Fibroblast of lung (primary cell): ENCODE measurements at places on chromosomes 11 and 22. TPM values are rescaled to one million over a fixed set of nuclear protein-coding genes. Genes with fewer than 3 reads are reported as not detected.

Gene KCTD17
- 10.6 and 19.2 TPM in 2 replicates for polyA plus RNA-seq

Gene TTC38
- polyA plus RNA-seq, result 17.6 and 34.3 TPM in 2 replicates

- DNase-seq, result no peak
These were observed 198.4 kb upstream of the SESN3 start for GRCh38 chr11:95429376-95429907.

GRCh38 chr22:43001271-43002201 lies 13.4 kb downstream of the PACSIN2 start:
- DNase-seq, result peak; percentile 76

GRCh38 chr11:20595101-20595500 lies 4.3 kb upstream of the SLC6A5 start:
- no peak for DNase-seq

DNA sequence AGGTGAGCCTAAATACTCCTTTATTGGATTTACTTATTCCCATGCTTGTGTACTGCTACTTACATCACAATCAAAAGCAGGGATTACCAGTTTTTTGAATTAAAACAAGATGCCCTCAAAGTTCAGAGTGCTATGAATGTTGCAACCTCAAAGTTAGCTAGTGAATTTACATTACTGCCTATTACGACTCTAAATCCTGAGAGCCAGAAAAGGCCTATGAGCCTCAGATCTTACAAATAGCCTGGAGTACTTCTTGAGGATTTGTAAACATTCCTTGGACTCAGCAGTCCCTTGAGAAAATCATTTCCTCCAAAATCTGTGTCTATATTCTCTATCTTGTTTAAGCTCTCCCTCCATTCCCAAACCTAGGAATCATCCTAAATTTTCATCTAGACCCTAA lies 25.5 kb downstream of the CHORDC1 start:
- peak; percentile 22 for DNase-seq

DNA sequence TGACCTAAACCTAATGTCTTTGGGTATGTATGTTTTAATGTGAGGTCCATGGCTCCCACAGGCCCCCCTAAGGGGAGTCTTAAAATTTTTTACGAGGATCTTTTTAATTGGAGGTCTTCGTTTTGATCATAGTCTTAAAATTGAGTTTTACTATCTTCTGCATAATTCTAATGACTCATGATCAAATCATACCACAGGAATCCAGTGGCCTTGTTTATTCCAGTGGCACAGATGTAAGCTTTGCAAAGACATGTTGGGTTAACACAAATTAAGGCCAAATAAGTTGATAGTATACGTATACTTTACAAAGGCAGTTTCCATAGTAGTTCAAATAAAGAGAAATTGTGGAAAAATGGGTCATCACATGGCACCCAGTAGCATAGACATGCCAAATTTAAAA lies 33.9 kb upstream of the FJX1 start:
- DNase-seq, result peak; percentile 79

- DNase-seq, result no peak
These were observed 31.5 kb downstream of the TSG101 start for GRCh38 chr11:18495271-18495670.

GRCh38 chr11:73227571-73228211 lies 9.6 kb downstream of the P2RY2 start:
- DNase-seq, result no peak

DNA sequence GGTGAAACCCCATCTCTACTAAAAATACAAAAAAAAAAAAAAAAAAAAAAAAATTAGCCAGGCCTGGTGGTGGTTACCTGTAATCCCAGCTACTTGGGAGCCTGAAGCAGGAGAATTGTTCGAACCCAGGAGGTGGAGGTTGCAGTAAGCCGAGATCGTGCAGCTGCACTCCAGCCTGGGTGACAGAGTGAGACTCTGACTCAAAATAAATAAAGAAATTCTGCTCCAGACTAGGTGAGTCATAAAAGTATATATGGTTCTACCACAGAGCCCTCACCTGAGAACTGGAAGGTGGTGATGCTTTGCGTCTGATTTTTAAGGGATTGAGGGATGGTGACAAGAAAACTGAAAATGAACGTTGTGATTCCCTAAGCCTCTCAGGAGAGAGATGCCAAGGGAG lies 58.4 kb downstream of the NTM start:
- no peak for DNase-seq

- peak; percentile 67 for DNase-seq
These were observed 7.3 kb upstream of the ADAMTS8 start for GRCh38 chr11:130435671-130436070.

- no peak for DNase-seq
These were observed 440 bp upstream of the TIMP3 start for GRCh38 chr22:32800994-32801536.

DNA sequence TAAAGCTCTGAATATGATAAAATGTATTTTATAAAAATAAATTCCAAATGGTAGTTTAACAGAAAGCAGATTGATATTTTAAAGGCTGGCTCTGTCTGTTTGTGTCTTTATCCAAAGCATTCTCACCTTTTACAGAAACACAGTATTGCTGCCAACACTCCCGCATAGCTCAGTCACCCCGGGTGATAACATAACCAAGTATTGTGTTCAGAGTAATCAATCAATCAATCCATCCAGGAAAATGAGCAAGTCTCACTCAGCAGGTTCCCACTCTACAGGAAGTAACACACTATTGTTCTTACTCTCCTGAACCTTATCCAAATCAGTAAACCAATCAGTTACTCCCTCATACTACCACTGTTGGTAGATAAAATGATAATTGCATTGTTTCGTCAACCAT lies 203.4 kb downstream of the LRRC4C start:
- DNase-seq, result no peak

- DNase-seq, result peak; percentile 93
These were observed 77.3 kb downstream of the ARHGEF12 start for GRCh38 chr11:120413480-120413879.

GRCh38 chr11:123308077-123308476 lies 113.0 kb upstream of the CLMP start:
- peak; percentile 86 for DNase-seq

DNA sequence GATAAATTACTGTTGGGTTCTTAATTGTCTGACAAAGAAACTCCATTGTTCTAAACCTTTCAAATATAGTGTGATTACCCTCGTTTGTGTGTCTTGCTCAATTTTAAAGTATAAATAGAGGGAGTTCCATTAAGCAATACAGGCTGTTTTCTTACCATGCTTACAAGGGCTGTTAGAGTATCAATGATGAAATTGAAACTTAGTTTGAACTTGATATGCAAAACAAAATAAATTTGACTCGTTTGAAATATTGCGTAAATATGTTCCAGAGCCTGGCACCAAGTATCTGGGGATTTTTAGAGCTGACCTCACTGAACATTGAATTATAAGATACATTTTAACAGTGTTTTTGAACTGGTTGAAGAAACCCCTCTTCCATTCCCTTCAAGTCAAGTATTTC lies 31.7 kb downstream of the TEAD1 start:
- DNase-seq, result no peak

DNA sequence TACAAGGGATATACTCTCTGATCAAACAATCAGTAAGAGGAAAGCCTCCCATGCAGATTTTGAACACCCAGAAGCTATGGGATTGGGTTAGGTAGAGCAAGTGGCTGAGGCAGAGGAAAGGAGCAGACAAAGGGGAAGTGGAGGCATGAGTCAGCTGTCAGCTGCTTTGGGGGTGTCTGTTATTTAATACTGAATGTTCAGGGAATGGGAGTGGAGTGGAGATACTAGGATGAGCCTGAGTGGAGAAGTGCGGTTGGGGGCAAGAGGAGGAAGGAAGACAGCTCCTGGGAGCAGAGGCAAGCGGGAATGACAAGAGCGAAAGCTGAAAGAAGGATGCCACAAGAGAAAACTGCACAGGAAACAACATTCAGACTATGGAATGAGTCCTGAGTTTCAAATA lies 22.7 kb upstream of the TMPRSS5 start:
- DNase-seq, result no peak

DNA sequence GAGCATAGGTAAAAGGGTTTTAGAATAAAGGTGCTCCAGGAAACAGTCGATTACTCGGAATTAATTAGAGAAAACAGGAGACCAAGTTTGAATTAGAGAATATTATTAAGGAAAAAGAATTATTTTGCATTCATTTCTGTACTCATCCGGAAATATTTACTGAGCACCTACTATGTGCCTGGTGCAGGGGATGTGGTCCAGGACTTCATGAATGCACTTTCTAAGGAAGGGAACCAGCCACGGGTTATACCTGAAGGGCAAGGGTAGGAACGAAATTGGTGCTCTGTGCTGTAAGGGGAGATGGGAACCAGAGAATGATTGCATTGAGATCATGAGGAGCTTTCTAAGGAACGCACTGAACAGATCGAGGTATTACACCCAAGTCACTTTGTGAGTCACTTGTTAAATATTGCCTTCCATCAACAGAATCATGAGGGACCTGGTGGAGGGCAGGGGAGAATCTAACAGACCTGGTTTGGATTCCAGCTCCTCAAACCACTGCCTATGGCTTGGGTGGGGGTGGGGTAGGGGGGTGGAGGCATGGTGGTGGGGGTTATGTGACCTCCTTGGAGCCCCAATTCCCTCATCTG lies 40.9 kb downstream of the C11orf96 start:
- no peak for DNase-seq

DNA sequence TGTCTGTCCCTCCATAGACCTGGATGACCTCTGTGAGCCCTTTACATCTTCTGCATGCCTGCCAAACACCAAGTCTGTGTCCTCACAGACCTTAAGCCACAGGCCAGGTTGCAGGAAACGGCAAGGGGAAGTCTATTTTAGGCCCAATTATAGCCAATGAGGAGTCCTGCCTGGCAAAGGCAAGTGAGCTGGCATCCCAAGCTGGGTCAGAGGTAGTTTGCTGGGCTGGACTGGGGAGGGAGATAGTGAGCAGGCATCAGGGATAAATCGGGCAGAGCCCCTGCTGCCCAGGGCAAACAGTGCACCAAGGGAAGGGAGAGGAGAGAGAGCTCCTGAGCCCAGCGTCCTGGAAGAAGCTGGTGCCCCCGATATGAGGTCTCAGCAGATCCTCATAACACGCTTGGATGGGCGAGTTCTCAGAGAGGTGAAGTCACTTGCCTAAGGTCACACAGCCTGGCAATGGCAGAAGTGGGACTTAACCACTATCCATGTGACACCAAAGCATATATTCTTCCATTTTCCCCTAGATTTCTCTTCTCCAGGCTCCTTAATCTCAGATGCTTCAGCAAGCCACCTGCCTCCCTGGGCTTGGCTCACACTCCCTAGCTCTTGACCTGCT lies 3.7 kb upstream of the RELT start:
- no peak for DNase-seq

GRCh38 chr11:69213964-69214363 lies 58.2 kb downstream of the SMIM38 start:
- DNase-seq, result no peak

GRCh38 chr11:7534042-7534378 lies 20.2 kb downstream of the PPFIBP2 start:
- DNase-seq, result no peak

- DNase-seq, result peak; percentile 10
These were observed 36.1 kb downstream of the CDON start for GRCh38 chr11:126026579-126026978.
